ENCODE measurements at places on chromosomes 5 and 9. TPM values are rescaled to one million over a fixed set of nuclear protein-coding genes. Genes with fewer than 3 reads are reported as not detected.
A peak's percentile ranks its signal among the peaks of the same experiment; 100 is the strongest.

- peak; percentile 70 for DNase-seq
Observed at GRCh38 chr9:99000476-99001395, 57.0 kb downstream of the COL15A1 start.

DNA sequence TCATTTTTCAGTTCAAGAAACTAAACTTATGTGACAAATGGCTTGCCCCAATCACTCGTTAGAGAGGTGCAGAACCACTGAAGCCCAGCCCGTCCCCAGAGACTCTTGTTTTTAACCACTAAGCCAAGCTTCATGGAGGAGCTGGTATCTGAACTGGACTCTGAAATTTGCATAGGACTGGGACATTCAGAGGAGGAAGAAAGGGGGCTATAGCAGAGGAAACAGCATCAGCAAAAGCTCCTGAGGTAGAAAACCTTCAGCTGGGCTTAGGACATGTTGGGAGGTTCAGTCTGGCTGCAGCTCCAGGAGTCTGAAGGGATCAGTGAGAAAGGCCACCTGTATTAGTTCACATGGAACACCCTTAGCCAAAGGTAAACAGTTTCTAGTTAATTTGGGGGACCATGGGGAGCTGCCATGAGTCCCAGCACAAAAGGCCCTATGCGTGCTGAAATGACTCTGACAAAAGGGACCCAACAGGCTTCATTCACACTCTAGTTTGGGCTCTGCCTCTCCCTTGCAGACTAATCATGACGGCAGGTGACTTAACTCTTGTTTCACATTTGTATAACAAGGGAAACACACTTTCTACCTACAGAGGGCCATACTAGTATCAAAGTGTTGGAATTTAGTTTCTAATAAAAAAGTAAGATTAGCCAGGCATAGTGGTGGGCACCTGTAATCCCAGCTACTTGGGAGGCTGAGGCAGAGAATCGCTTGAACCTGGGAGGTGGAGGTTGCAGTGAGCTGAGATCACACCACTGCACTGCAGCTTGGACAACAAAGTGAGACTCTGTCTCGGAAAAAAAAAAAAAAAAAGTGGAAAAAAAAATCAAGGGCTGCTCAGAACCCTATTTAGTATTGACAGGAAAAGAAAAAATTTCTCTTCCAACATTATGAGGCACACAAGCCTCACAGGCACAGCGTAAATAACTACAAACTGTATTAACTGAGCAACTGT, 10.2 kb downstream of the FBXO10 start:
- DNase-seq, result no peak

DNA sequence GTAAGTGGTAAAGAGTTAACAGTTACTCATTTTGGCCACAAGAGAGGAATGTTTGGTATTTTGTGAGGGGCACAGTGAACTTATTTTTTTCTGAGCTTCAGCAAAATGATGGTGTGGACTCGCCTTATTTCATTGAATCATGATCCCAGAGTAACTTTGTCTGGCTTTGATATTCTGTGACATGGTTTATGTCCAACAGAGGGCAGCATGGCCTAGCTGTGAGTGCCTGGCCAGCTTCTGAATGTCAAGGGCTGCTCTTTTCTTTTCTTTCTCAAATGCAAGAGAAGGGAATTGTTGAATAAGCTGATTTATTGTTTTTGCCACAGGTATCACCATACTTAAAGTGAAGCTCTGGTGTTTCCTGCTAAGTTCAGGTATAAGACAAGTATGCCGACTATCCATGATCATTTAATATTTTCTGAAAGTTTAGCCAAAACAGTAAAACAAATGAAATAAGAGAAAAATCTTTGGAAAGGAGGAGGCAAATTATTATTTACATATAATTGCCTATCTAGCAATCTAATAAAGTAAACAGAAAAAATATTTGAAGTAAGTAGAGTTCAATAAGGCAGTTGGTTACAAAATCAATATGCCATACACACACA, 31.7 kb downstream of the MRPL22 start:
- no peak for DNase-seq

SPAAR gene
- 1.3 TPM for total RNA-seq

DNA sequence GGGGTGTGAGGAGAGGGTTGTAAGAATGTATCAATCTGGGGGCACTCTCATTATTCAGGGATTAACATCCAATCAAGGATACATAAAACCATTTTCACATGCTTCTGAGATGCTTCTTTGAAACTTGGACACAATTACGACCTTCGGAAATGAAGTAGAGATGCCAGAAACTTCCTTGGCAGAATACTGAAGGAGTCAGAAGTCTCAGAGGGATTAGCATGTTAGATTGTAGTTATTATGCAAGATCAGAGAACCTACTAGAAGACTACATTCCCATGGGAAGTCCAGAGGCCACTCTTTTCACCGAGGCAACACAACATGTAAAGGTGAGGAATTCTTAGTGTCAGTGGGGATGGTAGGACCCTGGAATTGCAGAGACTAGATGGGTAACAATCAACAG, 5.1 kb upstream of the SLC22A4 start:
- DNase-seq, result no peak

- no peak for DNase-seq
Observed at GRCh38 chr9:79663878-79664277, 92.1 kb downstream of the TLE4 start.

DNA sequence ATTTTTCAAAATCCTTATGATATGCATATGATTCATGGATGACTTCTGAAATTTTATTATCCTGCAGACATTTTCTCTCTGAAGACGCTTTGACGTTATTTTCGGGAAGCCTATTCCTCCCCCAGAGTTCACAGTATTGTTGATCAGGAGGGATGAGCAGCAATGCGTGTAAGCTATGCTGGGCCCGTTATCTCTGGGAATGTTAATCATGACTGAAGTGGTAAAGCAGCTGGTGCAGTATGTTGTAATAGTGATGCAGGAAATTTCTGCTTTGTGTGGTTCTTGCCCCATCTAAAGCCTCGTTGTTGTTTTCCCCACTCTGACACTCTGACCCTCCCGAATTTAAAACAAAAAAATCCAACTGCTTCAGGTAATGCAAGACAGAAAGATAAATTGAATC, 1797.8 kb upstream of the WWC1 start:
- DNase-seq, result no peak

ACTBL2 gene
- not detected for total RNA-seq

DNA sequence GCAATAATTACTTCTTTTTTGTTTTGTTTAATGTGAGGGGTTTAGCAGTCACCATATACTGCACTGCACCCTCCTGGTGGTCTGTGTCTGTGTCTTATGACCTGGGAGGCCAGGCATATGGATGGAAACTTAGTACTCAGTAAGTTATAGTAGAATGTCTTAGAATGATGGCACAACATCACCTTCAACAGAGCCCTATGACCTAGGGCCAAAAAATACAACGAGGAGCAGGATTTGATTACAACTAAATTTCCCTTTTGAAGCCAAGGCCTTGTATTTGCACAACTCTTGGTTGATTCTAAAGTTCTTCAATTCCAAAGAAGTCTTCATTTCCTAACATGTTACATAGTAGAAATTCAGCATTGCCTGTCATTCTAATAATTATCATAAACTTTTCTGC, 422.1 kb upstream of the PIK3R1 start:
- DNase-seq, result no peak

COL23A1 gene
- total RNA-seq, result 0.09 TPM

DNA sequence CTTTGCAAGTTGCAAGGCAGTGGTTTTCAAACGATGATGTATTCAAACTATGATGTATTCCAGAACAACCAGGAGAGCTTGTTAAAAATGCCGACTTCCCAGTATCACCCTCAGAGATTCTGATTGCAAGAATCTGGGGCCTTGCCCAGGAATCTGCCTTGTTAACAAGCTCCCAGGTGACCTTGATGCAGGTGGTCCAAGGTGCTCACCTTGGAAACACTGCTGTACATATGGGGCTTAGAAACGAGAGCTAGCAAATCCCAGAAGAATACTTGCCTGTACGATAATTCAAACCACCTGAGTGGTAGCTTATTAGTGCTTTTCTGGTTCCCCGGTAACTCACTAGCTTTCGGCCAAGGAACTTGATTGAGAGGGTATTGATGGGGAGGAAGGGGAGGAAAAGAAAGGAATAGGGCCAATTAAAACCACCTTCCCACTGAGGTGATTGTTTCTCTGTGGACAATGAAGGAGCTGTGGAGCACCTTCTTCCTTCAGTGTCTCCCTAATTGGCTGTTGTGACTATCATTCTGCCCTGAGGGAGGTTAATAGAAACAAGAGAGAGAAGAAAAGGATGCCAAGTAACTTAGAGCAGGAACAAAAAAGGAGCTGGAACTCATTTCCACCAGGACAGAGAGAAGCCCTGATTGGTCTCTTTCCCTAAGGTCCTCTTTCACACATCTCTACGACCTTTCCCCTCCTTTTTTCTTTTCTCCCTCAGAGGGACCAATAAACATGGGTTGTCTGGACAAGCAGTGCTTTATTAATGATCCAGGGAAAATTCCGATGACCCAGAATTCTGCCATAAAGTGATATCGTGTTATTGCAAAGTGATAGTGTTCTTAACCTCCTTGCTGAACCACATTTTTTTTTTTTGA, 218.8 kb downstream of the TMEM167A start:
- DNase-seq, result no peak

DNA sequence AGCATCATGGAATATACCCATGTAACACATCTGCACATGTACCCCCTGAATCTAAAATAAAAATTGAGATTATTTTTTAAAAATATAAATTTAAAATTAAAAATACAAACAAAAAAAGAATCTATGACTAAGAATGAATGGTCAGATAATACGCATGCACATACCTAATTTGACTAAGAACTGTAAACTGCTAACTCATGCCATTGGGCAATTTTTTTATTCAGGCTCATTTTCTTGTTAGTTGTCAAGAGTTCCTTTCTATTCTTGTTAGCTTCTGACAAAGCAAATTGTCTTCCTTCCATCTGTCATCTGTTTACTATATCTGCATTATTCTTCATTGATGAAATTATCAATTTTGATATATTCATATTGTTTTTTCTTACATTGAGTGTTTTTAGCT, 69.5 kb upstream of the HAND1 start:
- no peak for DNase-seq

- DNase-seq, result peak; percentile 14
Observed at GRCh38 chr9:34553511-34554021, 30.8 kb upstream of the ENHO start.

DNA sequence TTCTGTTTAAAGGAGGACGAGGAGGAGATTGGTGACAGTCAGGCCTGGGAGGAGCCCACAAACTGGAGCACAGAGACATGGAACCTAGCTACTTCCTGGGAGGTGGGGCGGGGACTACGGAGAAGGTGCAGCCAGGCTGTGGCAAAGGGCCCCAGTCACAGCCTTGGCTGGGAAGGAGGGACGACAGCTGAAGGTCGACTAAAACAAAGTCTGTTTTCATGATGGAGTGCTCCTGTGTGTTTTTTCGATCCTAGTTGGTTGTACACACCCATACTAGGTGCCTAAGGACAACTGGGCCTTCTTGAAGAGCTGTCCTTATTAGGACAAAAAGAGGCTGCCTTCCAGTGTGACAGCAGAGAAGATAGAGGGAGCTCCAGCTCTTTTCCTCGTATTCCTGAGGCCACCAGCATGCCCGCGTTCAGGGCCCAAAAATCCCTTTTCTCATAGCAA, 2.9 kb downstream of the CCDC107 start:
- DNase-seq, result peak; percentile 77

GRCh38 chr9:34675048-34675714, 12.7 kb upstream of the CCL27 start:
- peak; percentile 87 for DNase-seq

DNA sequence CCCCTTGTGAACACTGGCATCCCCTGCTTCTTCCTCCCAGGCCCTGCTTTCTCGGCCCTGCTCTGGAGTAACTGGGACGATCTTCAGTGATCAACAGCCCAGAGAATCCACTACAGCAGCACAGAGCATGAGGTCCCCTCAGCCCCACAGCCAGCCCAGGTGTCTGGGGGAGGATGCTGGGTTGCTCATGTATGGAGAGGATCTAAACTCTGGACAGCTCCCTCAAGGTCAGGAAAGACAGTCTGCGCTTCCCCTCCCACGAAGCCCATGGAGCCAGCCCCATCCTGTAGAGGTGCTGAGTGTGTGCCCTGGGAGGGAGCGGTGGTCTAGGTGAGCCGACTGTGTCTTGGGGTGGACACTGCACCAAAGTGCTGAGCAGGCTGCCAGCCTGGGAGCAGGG, 190.2 kb downstream of the GABBR2 start:
- no peak for DNase-seq

- no peak for DNase-seq
Observed at GRCh38 chr5:152135827-152136226, 211.2 kb upstream of the GLRA1 start.

DNA sequence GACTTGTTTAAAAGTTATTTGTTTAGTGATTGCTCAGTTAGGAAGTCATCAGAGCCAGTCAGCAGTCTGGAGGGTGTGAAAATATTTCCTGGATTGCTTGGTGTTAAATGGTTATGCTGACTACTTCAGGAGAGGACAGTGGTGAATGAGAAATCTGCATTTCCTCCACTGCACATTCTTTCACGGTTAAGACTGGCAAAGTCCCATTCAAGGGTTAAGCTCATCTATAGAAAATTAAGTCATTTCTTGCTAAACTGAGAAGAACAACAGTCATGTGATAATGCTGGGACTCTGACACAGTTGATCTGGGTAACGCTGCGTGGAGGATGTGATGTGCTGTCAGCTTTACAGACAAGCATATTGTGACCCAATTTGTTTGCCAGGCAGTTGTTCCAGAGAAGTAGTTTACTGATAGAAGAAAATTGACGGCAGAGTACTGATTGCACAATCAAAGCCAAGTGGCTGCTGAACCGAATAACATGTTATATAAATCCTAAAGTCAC, 80.4 kb downstream of the GRAMD2B start:
- no peak for DNase-seq

DNA sequence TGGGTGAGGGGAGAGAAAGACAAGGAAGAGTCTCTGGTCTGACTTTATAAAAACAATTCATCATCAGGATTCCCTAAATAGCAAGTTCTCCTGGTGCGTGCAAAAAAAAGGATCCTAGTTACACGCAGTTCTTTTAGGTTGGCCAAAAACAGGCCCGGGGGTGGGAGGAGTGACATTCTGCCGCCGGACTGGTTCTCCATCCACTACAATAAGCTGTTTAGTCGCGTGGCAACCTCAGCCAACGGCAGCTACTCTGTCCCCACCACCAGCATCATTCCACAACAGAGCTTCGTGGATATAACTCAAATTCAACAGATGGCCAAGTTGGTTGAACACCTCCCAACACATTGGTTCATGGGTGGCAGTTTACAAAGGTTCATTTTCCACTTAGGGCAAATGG, 2.9 kb upstream of the FAM163B start:
- DNase-seq, result no peak

SHISAL2B gene
- not detected for total RNA-seq

DNA sequence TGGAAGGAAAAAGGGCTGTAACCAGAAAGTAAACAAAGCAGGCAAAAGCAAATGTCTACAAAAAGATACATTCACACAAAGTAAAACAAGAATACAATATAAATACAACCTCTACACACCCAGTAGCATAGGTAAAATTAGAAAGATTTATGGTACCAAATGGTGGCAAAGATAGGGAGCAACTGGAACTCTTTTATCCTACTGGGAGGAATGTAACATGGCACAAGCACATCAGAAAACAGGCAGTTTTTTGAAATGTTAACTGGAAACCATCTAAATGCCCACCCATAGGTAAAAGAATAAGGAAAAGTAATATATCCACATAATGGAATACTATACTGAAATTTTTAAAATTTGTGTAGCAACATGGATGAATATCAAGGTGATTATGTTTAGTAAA, 8.7 kb upstream of the ARL14EPL start:
- no peak for DNase-seq

CD274 gene
- total RNA-seq, result 1.7 TPM

All from left colon (tissue), 2 donors.